ENCODE measurements at places on chromosomes 3 and 15.

- DNase-seq = no peak
Observed at GRCh38 chr3:72969766-72970165, 26.8 kb upstream of the PPP4R2 start.

GRCh38 chr15:70632491-70633102, 130.8 kb downstream of the UACA start:
- no peak for DNase-seq

- DNase-seq = no peak
Observed at GRCh38 chr3:66378256-66378655, 122.6 kb downstream of the LRIG1 start.

GRCh38 chr3:81497572-81498251, 263.7 kb downstream of the GBE1 start:
- no peak for DNase-seq

DNA sequence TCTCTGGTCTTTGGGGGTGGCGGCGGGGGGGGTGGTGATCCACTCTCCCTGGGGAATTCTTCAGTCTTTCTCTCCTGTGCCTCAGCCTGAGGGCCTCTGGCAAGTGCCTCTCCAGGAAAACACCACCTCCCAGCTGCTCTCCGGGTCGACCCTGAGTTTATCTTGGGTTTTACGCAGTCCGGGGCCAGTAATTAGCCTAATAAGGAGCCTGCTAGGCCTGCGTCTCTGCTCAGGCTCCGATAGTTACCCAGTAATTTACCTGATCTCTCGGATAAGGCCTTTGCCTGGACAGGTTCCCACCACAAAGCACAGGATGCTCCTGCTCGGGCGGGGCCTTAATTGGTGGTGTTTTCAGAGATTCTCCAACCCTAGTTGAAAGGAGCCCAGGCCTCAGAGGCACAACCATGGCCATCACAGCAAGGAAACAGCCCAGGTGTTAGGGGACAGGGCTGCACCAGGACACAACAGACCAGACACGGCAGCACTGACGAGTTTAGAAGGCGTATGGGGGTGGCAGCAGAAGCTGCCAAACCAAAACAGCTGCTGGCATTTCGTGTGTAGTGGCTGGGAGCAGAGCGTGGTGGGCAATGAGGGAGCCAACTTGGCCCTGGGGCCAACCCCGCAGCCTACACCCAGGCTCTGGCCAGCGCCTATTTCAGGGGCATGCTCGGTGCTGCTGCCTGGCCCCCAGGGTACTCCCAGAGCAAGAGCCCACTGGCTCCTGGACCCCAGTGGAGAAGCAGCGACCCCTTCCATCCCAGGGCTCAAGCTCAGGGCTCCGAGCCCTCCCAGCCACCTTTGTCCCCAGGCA, 71.4 kb downstream of the KLF13 start:
- no peak for DNase-seq

DNA sequence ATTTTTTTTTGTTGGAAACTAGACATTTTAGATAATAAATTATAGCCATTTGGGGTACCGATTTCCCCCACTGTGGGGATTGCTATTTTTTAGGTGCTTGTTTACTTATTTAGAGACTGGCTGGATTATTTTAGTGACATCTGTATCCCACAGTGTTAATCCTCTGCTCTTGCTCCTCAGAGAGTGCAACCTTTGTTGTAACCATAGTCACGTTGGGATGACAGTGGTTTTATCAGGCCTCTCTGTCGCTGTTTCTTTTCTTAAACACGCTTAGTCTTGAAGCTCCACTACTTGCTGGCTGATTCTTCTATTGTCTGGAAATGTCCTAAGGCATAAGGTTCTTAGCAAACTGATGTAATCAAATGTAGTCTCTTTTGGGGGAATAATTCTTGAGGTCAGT, 451.6 kb upstream of the SEMA6D start:
- DNase-seq = no peak

DNA sequence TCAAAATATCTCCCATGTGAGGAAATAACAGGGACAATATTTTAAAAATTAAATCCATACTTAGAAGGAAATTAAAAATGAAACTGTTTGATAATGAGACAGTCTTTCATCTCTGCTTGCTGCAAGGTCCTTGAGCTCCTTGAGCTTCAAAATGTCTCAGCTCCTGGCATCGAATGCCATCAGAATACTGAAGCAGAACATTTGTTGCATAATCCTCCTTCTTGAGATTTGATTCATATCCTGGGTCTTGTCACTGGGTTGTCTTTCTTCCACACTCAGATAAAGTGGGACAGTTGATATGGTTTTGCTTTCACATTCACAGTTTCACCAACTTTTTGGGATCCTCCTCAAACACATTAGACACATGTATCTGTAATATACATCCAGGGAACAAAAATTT, 27.8 kb downstream of the COL8A1 start:
- DNase-seq = no peak

DNA sequence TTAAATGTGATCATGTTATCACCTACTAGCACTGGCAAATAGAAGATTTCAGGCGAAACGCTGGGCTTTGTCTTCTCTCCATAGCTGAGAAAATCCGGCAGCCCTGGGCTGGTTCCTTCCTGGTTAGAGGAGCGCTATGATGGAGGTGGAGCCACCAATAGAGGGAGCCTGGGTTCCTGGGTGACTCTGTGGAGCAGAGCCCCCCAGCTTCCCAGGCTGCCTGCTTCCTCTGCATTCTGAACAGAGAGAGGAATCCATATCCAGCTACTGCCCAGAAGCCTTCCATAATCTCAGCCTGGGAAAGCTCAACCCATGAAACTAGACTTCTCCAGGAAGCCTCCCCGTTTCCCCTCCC, 32.6 kb upstream of the IQSEC1 start:
- DNase-seq = no peak

GRCh38 chr3:67894510-67894909, 240.1 kb upstream of the SUCLG2 start:
- no peak for DNase-seq

DNA sequence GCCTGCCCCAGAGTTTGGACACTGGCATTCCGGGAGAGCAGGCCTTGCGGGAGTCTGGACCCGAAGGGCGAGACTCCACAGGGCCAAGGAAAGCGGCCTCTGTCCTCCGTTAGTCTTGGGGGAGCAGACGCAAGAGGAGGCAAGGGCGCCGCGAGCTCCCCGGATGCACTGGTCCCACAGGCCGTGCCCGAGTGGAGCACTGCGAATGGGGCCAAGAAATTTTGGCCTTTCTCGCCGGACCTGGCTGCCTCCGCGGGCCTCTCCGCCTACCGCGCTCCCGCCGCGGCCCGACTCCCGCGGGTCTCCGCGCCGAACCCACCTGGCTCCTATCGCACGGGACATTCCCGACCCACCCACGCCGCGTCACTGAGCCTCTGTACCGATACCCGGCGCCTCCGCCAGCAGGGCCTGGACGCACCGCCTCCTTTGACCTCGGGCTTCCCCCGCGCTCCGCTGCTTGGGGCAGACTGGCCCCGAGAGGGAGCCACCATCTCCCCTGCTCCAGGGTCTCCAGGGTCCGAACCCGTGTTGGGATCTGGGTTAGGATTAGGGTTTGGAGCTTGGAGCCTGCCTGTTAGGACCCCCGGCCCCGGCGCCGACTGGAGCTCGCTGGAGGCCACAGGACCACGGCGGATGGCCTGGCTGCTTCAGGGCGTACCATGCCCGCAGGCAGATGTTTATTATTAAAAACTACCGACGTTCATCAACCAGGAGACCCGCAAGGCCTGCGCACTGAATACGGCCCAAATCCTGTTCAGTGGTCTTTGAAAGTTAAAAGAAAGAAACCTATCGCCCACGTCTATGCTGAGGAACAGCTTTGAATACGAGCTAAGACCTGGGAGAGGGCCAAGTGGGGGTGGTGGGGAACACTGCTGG, 11.7 kb downstream of the SHOX2 start:
- DNase-seq = no peak

DNA sequence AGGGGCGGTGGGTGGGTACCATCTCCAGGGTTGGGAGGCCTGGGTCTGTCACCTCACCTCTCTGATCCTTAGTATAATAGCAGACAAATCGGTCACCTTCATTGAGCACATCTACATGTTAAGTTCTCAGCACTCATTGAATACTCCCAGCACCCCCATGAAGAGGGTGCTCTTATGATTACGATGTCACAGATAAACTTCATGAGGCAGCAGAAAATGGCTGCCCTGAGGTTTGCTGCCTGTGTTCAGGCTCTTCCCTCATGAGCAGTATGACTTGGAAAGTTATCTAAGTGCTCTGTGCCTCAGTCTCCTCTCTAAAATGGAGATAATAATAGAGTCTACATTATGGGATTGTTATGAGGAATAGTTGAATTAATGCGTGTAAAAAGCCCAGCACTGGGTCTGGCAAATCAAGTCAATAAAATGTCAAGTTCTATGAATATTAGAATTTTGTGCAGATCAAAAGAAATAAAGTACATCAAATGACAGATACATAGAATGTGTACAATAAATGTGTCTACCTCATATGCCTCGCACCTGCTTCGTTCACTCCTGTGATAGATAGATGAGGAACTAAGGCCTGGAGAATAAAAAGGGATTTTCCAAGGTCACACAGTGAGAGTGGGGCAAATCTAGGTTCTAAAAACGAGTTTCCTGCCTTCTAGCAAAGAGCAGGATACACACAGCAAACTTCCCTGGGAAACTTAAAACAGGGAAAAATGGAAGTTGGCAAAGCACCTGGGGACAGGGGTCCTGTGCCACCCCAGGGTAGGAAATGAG, 142.2 kb upstream of the MRPS22 start:
- no peak for DNase-seq

- no peak for DNase-seq
Observed at GRCh38 chr15:31197497-31198414, 96.2 kb upstream of the TRPM1 start.

DNA sequence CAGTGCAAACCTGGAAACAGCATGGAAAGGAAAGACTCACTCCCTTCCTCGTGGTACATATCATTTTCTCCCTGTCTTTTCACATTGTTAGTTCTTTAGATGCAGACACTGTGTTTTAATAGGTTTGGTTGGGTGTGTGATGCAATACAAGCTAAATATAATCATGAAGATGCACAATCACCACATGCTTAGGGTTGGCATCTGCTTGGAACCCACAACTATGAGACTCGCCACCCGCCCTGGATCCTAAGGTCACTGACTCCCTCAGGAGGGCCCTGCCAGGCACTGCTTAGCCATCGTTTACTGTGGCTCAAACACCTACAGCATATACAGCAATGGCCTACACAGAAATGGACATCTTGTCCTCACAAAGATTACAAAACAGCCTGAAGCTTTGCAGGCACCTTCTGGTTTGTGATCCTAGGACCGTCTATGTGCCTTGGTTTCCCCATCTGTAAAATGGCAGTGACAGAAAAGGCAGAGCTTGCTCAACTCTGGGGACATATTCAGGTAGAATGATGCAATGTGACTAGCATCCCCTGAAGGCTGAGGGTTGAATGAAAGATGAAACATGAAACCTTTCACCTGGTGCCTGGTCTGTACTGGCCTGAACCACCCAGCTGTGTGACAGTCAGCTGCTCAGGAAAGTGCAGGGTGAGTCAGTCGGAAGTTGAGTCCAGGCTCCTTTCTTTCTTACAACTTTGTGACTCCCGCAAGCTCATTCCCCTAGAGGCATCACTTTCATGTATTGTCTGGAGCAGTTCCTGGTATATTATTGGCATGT, 123.6 kb upstream of the PFN2 start:
- no peak for DNase-seq

DNA sequence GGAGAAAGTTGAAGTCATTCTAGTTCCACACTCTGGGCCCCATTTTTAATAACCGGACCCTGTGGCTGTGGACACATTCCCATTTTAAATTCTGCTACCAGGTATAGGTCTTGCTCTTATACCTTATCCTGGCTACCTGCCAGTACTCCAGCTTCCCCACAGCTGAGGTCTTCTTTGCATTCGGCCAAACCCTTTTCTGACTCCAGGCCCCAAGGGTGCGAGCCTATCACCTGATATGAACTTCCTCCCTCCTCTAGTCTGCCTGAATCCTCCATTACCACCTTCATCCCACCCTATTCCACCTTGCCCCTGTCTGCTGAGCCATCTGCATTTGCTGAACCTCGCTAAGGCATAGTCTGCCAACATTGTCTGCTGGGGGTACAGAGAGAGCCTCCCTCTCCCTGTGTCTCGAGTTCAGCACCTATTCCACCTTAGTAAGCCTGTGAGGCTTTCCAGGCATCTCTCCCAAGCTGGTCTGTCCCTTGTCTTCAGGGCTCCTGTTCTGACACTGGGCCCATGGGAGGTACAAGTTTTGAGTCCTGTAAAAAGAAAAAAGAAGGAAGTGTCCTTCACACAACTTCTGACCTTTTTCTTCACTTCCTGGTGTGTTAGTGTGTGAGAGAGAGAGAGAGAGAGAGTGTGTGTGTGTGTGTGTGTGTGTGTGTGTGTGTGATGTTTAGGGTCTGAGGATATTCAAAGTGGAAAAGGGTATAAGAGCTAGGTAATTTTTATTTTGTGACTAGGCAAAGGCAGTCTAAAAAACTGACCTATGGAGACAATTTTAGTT, 27.0 kb downstream of the PDE8A start:
- no peak for DNase-seq

DNA sequence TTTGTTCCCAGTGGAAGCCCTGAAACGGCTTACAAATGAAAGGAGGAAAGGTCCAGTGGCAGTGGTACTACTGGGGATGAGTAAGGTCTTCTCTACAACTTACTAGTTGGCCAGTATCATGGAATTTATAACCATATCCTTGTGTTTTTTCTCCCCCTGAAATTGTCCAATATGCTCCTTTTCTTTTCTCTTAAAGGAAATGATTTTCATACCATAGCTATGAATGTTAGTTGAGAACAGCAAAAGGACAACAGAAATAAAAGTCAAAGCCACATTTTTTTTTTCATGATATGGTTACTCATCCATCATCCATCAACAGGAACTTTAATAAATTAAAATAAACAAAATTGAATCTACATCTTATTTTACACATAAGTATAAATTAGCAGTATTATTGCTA, 450.4 kb downstream of the MFSD1 start:
- DNase-seq = no peak

GRCh38 chr3:13027154-13027553, 46.1 kb downstream of the IQSEC1 start:
- no peak for DNase-seq

GRCh38 chr3:53113293-53114010, 16.8 kb downstream of the RFT1 start:
- no peak for DNase-seq

GRCh38 chr15:80055933-80056332, 3.5 kb upstream of the ZFAND6 start:
- DNase-seq = no peak

DNA sequence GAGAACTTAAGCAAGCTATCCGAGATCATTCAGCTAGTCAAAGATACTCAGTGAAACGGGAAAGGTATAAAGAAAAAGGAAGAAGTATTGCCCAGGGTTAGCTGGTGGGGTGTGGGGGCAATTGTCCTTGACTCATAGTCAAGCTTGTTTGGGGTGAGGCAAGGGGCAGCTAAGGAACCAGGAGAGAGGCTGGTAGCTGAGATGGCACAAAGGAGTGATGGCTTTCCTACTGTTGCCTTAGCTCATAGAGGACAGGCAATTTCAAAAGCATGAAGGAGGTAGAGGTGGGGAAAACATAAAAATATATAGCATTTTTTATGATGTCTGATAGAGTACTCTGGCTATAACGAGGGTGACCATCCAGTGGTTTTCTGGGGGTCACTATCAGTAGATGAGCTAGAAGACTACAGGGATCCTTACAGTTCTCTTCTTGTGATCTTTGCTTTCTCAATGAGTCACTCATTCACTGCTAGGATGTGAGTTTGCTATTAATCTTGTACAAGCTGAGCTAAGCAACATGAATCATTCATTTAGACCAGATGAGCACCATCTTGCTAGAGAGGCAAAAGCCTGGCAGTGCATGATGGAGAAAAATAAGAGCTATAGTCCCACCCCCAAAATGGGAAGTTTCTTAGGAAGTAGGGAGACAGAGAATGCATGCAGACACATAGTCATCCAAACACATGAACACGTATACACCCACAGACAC, 207.1 kb upstream of the PFN2 start:
- no peak for DNase-seq

- DNase-seq = no peak
Observed at GRCh38 chr3:98136631-98137030, 6.1 kb downstream of the OR5H1 start.
